Upper lobe of right lung (tissue), 1 donor: ENCODE measurements at places on chromosomes 4 and X. TPM values are rescaled to one million over a fixed set of nuclear protein-coding genes. Genes with fewer than 3 reads are reported as not detected.

CDX4 gene
- total RNA-seq, result not detected

CHST7 gene
- total RNA-seq, result 7.5 TPM

REELD1 gene
- 0.29 TPM for total RNA-seq

CFAP47 gene
- total RNA-seq, result not detected

GPR34 gene
- total RNA-seq, result 28.0 TPM

GRCh38 chr4:107283587-107284559, 247.8 kb upstream of the DKK2 start:
- DNase-seq, result no peak

DNA sequence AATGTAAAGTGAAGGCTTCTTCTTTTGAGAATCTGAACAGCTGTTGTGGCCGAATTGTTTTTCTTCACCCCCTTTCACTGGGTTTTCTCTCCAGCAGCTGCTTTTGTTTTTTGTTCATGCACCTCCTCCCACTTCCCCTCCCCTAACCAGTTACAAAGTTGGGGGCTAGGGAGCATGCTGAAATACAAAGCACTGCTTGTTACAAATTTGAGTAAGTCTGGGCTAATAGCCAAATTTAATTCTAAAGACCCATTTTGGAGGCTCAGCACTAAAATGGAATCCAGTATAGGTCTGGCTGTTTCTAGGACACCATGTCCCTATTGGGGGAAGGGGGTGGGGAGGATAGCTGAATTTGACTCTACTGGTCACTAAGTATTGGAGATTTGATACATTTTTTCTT, 89.2 kb upstream of the GPM6B start:
- no peak for DNase-seq

- no peak for DNase-seq
Observed at GRCh38 chrX:23699636-23700194, 32.4 kb downstream of the PRDX4 start.

GRCh38 chrX:119087121-119087520, 14.3 kb downstream of the CT47C1 start:
- DNase-seq, result no peak

DNA sequence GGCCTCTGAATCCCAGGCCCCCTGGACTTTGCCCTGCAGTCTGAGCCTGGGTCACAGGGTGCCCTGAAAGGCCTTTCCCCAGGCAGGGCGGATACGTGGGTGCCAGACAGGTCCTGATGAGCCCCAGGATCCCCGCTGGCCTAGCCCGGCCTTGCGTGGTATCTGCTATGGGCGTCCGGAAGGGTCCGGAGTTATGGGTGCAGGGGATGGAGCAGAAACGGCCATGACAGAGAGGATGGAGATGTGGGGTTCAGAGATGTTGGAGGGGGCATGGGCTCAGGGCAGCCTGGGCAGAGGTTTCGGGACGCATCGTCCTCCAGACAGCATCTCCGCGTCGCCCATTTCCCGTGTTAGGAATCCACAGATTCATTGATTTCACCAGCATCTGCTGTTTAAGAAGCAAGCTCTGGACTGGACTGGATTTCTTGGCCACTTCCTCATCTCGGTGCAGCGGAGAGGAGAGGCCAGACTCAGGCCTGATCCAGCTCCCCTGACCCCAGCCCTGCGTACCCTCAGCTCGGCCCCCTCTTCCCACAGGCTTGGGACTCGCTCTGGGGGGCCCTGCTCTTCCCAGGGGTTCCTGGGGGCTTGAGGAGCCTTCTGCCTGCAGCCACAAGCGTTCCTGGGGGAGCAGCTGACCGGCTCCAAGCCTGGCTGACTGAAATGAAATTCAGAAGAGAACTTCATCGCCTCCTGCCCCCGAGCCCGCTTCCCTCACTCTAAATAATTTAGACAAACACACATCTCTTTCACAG, 86.9 kb upstream of the ADRA2C start:
- peak; percentile 61 for DNase-seq
